Posterior vena cava (tissue), 2 donors: ENCODE measurements at places on chromosomes 7 and 10. TPM values are rescaled to one million over a fixed set of nuclear protein-coding genes. Genes with fewer than 3 reads are reported as not detected.

GRCh38 chr10:53579773-53580172 lies 807.2 kb upstream of the MBL2 start:
- no peak for DNase-seq

GRCh38 chr10:103013416-103013815 lies 95.3 kb downstream of the CNNM2 start:
- DNase-seq, result no peak

GRCh38 chr10:9921544-9921943 lies 1096.1 kb upstream of the CELF2 start:
- DNase-seq, result no peak

DNA sequence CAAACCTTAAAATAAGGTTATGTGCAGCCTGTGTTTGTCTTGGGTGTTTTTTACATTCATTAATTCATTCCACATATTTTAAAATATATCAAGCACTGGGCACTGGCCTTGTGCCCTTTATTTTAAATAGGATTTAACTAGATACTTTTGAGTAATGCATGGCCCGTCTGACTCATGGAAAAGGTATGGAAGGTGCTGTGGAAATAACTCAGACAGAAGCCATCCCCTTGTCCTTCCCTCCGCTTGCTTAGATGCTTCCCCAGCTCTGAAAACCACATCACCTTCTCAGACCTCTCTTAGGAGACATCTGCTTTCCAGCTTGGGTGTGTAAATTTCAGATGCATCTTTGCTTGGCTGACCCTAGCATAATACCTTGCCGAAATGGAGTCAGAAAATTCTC lies 30.5 kb downstream of the SLC18A2 start:
- DNase-seq, result no peak

DNA sequence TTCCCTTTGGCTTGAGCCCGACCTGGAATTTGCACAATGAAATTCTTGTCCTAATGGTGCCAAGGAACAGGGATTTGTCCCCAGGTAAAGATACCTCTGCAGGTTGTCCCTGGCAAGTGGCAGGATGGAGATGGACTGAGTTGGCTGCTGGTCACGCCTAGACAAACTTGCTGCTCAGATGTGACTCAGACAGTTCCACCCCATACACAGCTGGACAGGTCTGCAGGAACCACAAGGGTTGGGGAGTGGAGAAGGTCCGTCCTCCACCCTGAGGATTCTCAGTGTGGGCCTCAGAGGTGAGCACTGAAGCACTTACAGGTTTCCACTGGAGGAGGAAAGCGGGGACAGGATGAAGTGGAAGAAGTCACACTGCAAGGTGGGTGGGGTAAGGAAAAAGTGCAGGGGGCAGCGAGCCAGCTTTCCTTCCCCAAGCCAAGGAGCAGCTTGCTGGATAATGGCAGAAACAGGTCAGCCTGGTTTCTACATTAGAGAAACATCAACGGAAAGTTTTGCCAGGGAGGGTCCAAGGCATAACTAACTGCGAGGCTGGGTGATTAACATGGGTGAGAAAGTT lies 20.5 kb downstream of the ITPRIP start:
- DNase-seq, result no peak

DNA sequence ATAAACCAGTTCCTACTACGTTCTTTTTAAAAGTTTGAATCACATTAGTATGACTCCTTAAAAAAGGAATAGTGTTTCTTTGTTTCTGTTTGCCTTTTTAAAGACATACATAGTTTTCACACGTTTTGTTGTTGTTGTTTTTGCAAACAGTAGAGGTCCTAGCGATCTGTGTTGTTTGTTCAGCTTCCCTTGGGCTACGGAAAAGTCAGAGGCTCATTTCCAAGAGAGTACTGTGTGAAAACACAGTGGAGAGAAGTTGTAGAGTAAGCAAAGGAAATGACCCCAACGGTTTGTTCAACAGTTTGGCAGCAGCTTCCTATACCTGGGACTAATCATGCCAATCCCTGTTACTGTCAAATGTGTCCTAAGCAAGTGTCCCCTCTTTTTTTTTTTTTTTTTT lies 87.1 kb upstream of the STEAP1 start:
- DNase-seq, result no peak

GRCh38 chr7:107998660-107999480 lies 4.1 kb downstream of the LAMB1 start:
- no peak for DNase-seq

GRCh38 chr10:114766470-114766869 lies 55.1 kb upstream of the FHIP2A start:
- DNase-seq, result no peak

- DNase-seq, result peak; percentile 37
Observed at GRCh38 chr7:138755331-138755747, 42.5 kb upstream of the TMEM213 start.

GRCh38 chr10:17066000-17066399 lies 63.6 kb downstream of the CUBN start:
- DNase-seq, result no peak

DNA sequence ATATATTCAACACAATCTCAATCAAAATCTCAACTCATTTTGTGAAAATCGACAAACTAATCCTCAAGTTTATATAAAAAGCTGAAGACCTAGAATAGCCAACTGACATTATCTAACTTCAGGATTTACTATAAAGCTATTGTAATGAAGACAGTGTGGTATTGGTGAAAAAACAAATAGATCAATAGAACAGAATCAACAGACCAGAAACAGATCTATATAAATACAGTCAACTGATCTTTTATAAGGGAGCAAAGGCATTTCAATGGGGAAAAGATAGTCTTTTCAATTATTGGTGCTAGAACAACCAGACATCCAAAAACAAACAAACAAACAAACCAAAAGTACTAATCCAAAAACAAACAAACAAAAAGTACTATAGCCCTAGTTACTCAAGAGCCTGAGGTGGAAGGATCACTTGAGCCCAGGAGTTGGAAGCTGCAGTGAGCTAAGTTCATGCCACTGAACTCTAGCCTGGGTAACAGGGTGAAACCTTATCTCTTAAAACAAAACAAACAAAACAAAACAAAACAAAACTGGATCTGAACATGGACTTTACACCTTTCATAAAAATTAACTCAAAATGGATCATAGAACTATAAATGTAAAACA lies 26.6 kb upstream of the AKR1D1 start:
- DNase-seq, result no peak

GRCh38 chr10:133008196-133008595 lies 65.8 kb upstream of the CFAP46 start:
- DNase-seq, result no peak

Gene TDRD1
- 0.69 TPM for total RNA-seq

Gene SEMA3C
- 36.3 TPM for total RNA-seq

Gene LRGUK
- 0.95 TPM for total RNA-seq

Gene DMBT1
- total RNA-seq, result not detected

Gene CPVL
- 23.8 TPM for total RNA-seq

Gene RALA
- total RNA-seq, result 22.1 TPM

Gene ZNF804B
- total RNA-seq, result not detected

Gene ADAM8
- 9.0 TPM for total RNA-seq
